GF-D8 (cell line): ENCODE measurements at places on chromosomes 7 and 10.

DNA sequence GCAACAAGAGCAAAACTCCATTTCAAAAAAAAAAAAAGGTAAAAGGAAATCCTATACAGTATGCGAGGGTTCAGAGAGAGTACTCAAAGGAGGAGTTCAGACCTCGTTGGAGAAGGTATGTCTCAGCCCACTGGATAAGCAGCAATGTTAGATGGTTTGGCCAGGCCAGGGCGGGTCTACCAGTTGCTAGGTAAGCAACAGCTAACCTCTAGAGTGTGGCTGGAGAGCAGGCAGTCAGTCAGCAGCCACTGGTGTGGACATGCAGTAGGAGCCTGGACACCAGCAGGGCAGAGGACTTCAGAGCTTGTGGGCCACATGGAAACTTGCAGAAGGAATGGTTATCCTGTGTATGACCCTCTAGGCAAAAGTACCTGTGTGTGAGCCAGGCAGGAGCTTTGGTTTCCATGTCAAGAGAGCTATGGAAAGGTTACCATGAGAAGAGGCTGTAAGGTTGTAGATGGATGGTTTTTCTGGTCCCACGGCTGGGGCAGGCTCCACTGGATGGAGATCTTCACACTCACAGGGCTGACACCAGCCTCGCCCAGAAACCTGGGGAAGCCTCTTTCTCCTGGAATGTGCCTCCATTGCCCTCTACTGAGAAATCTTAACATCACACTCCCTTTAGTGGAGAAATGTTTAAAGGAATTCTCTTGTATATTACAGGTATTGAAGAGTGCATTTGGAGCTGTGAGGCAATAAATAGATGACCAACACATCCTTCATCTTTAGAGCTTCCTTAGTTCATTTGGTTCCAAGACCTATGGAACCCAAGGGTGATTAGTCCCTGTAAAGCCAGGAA, 63.6 kb downstream of the CCDC186 start:
- no peak for DNase-seq

DNA sequence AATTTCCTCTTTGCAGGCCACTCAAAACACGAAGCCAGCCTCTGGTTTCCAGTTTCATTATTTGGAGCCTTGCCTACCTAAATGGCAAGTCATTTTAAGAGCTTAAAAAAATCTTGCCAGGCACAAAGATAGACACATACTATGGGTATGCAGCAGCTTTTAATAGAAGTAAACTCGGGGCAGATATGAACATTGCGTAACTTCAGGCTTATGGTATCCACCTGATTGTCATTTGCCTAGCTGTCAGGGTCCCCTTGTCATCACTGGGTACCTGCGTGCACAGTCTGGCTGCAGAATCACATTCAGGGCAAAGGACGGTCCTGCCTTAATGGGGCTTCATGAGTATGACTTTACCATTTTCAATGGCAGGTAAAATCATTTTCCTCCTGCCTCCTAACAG, 466.1 kb upstream of the NRP1 start:
- DNase-seq: no peak

DNA sequence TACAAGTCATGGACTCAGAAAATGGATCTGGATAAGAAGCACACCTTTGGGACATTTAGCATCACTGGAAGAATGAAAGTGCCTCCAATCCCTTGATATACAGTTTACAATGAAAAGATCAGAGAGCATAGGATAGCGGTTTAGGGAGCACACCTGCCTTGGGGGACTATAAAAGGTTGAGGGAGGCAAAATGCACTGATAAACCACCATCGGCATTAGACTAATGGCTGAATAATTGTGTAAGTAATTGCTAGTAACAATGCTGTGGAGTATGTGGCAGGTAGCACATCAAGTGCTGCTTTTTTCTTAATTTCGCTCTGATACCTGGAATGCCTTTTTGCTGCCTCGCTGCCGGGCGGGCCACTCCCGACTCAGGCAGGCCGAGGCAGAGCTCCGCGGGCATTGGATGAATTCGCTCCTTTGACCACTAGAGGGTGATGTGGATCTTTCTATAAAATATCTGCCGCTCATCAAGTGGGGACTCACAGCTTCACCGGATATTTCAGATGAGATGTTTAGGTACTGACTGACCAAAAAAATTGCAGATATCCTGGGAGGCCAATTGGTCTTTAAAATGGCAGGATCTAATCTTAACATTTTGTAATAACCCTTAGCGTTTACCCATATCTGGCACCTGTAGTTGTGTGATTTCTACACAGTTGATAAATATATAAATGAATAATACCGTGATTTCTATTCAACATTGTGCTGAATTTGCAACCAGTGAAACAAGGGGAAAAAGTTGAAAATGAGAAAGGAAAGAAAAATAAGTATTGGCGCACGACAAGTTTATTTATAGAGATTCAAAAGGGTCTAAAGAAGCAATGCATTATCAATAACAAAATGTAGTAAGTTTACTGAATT, 116.8 kb upstream of the PRSS1 start:
- DNase-seq: peak; percentile 36

DNA sequence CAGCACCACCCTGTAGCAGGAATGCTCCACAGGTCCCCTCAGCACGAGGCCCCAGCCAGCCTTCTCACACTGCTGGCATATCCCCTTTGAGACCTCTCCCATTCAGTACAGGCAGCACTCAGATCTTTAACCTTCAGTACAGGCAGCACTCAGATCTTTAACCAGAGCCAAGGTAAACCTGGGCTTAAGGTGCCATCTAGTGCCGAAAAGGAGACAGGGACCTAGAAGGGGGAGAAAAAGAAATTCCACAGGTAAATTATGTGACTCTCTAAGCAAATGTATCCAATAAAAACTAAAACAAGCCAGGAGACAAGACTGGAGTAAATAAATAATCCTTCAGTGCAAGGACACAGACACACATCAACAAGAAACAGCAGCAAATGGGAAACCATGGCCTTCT, 358.6 kb downstream of the PTPRN2 start:
- DNase-seq: no peak

GRCh38 chr7:127840226-127840951, 188.4 kb downstream of the SND1 start:
- DNase-seq: no peak

GRCh38 chr7:22598318-22598920, 98.4 kb upstream of the STEAP1B start:
- no peak for DNase-seq

- no peak for DNase-seq
Measured at GRCh38 chr10:128973221-128973620, 493.8 kb upstream of the MGMT start.

DNA sequence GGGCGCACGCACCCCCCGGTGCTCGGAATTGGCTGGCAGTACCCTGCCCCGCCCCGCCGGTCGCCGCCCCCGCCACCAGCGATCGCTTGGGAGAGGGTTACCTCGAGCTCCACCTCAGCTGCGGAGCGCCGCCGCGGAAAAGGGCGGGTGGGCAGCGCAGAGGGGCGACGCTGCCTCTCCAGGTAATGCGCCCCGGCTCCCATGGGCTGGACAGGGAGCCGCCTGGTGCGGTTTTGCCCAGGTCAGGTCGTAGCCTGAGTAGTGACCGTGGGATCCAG, 1.3 kb downstream of the PFKFB3 start:
- no peak for DNase-seq

- no peak for DNase-seq
Measured at GRCh38 chr10:110170142-110170971, 37.0 kb upstream of the MXI1 start.
